ENCODE measurements at places on chromosomes 1 and 21.

GRCh38 chr1:216422821-216423520 is at the start of gene USH2A:
TSS of gene USH2A (minus strand) at chr1:216423448. CDS start at chr1:216422336, 1,112 bp downstream.
- no peak for DNase-seq

- no peak for DNase-seq
Observed at GRCh38 chr1:99456536-99456935, 189.4 kb upstream of the PALMD start.

DNA sequence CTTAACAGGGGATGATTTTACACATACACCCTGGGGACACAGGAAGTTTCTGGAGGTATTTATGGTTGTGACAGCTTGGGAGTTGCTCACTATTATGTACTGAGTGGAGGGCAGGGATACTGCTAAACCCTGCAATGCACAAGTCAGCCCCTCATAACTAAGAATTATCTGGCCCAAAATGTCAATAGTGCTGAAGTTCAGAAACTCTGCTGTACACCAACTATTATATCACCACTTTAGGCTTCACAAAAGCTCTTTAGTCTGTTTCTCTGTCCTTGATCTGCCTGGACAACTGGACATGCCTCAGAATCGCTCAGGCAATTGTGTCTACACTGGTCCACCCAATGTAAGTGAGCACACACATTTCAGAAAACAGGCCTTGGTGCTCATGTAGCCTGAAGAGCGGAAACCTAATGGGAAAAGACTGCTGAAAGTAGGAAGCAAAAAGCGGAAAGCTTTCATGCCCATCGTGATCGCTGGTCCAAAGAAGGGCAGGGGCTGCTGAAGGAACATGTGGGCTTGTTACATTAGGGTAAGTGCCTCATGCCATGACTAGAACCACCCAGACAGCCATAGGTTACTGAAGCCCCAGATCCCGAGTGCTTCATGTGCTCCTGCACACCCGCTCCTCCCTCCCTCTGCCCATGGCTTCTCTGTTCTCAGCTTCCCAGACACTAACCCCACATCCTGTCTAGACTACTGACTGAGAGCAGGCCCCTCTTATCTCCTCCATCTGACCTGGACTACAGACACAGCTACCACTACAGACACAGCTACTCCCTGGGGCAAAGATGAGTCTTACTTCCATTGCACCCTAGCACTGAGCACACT is 73.5 kb downstream of the LRIG2 start:
- no peak for DNase-seq

DNA sequence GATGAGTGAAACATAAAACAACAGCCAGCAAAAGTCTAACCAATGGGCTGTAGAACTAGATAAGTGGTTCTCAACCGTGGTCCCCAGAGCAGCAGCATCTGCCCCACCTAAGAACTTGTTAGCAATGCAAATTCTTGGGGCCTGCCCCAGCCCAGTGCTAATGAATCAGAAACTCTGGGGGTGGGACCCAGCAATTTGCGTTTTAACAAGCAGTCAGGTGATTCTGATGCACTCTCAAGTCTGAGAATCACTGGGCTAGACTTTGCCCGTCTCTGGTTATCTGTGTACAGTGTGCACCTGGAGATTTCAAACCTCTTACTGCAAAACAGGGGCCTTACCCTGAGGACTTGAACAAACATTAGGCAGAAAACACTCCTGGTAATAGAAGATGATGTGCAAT is 66.5 kb downstream of the PLXNA2 start:
- DNase-seq: no peak

DNA sequence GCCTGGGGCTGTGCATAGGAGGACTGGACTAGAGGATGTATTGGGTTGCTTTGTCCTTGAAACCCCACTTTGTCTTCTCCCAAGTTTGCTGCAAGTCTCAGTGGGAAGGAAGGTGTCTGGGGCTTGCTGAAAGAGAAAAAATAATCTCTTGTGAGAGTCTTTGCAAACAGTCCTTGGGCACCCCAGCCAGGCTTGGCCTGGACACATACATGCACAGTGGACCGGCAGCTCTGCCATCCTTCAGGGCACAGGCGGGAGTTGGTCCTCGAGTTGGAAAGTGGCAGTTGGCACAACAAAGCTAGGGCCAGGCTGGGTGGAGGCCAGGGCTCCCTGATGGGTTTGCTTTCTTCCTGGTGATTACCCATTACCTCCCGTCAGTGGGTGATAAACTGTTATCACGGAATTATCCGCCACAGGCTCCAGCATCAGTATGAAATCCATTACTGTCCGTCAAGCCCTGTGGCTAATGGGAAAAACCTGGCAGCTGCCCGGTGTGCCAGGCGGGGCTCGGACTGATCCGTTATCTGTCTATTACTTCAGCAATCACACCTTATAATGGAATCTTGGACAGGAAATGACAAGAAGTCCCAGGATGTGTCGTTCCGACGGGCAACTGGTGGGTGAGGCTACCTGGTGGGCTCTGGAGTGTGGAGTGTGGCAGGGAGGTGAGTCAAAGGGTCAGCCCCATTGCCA is 265.7 kb downstream of the GRIK3 start:
- DNase-seq: peak; percentile 66

DNA sequence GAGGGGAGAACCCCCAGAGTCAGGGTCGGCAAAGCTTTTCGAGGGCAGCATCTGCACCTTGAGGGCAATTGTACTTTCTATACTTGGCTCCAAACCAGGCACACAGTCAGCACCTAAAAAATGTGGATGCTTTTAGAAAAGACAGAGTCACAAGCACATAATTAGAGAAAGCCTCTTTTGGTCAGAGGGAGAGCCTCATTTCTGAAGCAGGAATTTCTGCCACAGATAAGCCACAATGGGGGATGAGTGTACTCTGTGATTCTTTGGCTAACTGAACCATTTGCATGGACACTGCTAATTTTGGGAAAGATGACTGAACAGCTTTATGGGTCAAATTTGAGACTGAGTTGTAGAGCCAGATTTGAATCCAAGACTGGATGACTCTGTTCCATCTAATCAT is 635.7 kb downstream of the KIF26B start:
- DNase-seq: no peak

DNA sequence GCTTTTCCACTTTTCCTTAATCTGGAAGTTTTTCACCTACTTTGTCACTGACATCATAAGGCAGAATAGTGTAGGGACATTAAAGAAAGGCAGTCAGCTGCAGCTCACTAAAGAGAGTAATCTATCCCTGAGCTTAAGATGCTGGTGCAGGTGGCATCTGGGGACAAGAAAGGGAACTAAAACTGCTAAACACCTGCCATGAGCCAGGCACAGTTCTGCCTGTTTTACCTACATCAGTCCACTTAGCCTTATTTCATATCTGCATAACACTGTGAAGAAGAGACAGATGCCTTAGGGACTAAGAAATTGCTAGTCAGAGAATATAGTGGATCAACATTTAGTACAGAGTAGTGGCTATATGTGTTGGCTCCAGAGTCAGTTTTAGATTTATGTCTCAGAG is 88.1 kb downstream of the GPATCH2 start:
- no peak for DNase-seq
